Posterior cingulate gyrus (tissue), 11 donors: ENCODE measurements at places on chromosomes 4 and X.
A peak's percentile ranks its signal among the peaks of the same experiment; 100 is the strongest.

- DNase-seq, result no peak
Observed at GRCh38 chr4:105633241-105633640, 75.2 kb downstream of the INTS12 start.

DNA sequence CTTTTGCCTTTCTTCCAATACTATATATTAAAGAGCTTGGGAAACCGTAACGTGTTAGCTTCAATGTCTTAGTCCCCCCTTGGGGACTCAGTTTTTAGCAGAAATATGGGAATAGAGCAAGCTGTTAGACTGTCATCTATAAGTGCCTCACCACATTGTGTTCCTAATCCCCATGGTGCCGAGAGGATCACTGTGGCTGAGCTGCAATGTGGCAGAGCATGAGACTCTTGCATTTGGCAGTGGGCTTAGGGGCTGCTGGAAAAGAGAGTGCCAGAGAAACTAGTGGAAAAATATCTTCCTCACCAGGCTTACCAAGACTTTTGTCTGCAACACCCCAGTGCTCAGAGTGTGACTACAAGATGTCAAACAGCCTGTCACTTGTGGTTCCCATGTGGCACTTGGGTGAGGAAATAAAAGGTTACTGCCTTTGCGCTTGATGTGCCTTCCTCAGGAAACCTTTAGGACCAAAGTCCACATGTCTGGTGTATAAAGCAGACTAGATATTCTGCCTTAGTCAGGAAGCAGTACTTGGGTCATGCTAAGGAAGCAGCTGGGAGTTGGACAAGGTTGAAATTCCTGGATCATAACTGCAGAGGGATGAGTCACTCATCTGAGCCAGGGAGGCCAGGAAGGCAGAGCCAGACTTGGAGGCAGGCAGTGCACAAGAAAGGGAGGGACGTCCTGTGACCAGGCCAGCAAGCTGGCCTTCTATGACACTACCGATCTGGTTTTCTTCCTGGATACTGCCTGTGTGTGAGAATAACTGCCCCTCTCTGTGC is 9.7 kb upstream of the MAGEA4 start:
- no peak for DNase-seq

GRCh38 chr4:26748811-26749210 is 111.8 kb upstream of the STIM2 start:
- no peak for DNase-seq

DNA sequence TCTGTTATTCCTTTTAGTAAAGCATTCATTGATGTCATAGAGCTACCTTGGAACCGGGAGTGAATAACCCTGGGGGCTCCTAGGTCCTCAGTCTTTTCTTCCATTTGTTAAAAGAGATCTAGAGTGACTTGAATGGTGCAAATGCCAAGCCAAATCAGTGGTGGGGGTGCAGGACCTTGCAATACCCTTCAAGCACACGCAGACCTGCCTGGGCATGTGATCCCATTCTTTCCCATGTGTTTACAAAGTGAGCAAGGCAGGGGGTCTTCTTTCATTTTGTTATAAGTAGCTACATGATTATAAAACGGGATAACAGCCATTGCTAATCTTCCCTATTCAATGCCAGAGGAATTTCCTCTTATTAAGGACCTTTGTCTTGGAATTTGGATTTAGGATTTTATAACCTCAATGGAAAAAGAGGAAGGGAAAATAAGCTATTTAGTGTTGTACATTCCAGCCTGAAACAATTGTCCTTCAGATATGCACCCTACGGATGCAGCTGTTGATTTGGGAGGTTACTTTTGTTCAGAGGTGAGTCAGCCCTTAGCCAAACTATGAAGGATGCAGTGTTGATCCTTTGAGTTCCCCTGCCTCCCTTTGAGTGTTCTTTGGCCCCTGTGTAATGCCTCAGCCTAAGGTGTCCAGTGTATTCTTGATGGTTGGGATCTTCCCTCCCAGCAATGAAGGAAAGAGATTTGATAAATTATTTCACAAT is 623.8 kb upstream of the HTR2C start:
- DNase-seq, result no peak

DNA sequence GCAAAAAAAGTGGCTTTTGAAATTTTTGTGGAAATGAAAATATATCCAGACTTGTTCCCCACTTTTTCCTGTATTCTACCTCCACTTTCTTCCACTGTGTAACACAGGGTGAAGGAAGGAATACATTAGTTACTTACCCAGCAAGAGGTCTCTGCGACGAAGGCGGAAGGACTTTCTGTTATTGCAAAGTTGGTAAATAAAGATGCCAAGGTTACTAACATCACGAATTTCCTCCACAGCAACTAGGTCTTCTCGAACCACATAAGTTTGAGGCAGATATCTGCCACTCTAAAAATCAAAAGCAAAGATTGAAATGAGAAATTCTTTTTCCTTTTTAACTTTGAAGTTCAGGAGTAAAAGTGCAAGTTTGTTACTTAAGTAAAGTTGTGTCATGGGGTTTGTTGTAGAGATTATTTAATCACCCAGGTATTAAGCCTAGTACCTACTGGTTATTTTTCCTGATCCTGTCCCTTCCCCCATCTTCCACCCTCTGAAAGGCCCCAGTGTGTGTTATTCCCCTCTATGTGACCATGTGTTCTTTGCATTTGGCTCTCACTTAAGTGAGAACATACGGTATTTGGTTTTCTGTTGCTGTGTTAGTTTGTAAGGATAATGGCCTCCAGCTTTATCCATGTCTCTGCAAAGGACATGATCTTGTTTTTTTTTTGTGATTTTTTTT is 5.8 kb downstream of the ITM2A start:
- DNase-seq, result no peak

- no peak for DNase-seq
Observed at GRCh38 chr4:168071304-168071703, 21.0 kb upstream of the ANXA10 start.

DNA sequence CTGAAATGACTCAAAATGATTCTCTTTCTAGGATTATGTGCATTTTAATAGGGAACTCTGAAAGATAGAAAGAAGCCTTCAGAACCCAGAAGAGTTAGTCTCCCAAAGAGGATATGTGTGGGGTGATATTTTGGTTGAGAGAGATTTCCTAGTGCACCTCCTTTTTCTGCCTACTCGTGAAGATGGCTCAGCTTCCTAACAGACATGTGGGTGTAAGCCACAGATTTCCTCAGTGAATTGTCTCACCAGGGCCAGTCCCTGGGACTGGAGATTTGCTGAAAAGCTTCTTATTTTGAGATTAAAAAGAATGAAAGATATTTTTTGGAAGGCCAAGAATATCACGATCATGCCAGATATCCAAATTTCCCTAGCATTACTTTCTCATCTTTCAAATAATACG is 42.8 kb downstream of the MAGEB17 start:
- no peak for DNase-seq

DNA sequence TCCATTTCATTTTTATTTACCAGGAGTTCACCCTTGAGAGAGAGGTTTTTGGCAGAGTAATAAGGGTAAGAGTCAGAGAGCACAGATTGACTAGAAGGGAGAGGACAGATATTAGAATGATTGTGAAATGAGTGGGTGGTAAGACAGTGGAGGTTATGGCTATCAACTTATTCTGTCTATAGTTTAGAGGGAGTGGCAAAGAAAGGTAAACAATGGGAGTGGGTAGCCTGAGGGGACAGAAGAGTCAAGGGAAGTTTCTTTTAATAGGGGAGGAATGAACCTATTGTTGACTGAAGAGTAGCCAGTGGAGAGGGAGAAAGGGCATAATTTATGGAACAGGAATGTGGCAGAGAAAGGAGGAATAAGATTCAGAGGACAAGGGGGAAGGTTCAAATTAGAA is 186.5 kb upstream of the NRK start:
- no peak for DNase-seq

GRCh38 chr4:87066403-87067123 is 131.8 kb downstream of the AFF1 start:
- no peak for DNase-seq

GRCh38 chrX:107206697-107207065 is 270 bp downstream of the DNAAF6 start:
- DNase-seq, result no peak

- no peak for DNase-seq
Observed at GRCh38 chr4:98672583-98673287, 14.3 kb upstream of the TSPAN5 start.

DNA sequence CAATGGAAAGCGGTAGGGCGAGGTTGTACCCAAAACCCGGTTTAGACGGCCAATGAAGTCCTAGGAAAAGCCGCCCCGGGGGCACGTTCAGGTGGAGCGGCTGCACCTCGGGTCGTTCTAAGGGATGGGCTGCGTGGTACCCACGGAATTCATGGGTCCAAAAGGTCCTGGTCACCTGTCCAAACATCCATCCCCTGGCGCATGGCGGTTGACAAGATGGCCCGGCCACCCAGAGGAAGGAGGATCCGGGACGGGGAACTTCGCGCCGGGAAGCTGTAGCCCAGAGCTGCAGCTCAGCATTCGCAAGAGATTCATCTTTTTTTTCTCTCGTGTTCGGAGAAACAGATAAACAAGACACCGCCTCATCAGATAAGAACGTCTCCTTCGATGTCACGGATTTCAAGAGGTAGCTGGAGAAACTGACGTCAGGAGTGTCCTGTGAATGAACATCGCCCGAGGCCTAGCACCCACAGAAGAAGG is 10.9 kb downstream of the PITX2 start:
- DNase-seq, result no peak

DNA sequence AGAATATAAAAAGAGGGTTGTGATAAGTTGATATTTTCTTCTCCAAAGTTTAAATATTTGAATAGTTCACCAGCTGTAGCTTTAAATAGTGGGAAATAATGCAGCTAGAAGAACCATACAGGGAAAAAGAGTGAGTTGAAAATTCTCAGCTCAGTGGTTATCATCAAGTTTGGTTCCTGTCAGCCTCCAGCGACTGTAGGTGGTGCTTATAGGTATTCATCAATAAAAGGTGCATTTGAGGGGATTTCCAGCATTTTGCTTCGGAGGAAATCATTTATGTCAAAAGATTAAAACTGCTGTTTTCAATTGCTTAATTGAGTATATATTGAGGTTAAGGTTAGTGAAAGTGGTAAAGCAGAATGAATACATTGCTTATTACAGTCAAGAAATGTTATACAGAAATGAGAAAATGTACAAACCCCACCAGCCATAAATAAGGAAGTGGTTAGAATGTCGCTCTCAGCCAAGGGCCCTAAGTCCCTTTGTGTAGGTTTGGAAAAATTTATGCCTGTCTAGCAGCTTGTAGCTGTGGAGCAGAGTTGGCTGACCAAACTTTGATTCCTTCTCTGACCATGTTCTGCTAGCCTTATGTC is 532.9 kb upstream of the FTHL17 start:
- no peak for DNase-seq

- DNase-seq, result no peak
Observed at GRCh38 chr4:122015203-122015602, 63.3 kb upstream of the TRPC3 start.

GRCh38 chrX:135740681-135741149 is 27.3 kb downstream of the CT45A1 start:
- DNase-seq, result peak; percentile 20

DNA sequence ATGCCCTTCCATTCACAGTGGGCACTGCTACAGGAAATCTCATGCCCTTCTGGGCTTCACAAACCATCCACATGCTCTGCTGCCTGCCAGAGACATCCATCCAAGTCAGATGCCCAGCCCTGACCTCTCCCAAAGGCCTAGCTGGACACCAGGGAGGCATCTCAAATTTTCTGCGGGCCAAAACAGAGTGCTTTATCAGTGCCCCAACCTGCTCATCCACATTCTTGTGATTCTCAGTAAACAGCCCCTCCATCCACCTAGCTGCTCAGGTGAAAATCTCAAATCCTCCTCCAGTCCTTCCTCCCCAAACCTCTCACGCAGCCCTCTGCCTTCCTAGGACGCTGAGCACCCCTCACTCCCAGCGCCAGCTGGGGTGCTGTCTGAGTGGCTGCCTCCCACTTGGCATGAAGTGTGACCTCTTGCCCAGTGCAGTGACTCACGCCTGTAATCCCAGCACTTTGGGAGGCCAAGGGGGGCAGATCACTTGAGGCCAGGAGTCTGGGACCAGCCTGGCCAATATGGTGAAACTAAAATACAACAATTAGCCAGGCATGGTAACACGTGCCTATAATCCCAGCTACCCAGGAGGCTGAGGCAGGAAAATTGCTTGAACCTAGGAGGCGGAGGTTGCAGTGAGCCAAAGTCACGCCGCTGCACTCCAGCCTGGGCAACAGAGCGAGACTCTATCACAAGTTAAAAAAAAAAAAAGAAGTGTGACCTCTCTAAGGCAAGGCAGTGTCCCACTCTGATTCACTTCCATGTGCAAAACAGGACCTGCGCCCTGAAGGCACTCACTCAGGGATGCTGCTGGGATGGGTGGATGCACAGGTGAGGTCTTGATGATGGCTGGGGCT is 1.7 kb upstream of the AFAP1 start:
- DNase-seq, result no peak

DNA sequence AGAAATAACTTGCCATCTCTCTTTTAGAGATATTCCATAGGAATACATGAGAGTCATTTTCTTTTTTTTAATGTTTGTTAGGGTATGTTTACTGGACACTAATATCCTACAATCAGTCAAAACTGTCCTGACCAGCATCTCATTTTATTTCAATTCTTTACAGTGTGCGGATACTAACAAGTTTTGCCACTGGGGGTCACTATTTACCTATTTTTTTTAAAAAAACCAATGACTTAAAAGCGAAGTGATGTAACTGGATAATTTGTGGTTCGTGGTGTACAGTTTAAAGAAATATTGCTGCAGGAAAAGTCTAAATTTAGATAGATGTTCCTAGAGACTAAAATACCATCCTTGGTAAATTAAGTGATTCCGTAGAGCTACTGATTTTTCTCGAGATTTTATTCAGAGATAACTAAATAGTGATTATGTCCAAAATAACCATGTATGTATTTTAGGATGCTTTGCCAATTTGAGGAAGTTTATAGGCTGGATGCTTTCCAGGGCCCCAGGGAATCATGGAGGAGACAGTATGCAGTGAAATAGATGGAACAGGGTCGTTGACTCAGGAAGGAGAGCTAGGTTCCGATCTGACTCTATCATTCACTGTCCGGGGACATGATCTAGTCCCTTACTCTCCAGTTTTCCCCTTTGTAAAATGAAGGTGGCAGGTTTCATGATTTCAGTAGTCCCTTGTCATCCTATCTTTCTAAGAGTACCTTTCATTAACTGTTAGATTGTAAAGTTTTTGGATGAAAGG is 34.0 kb upstream of the GNPDA2 start:
- no peak for DNase-seq

DNA sequence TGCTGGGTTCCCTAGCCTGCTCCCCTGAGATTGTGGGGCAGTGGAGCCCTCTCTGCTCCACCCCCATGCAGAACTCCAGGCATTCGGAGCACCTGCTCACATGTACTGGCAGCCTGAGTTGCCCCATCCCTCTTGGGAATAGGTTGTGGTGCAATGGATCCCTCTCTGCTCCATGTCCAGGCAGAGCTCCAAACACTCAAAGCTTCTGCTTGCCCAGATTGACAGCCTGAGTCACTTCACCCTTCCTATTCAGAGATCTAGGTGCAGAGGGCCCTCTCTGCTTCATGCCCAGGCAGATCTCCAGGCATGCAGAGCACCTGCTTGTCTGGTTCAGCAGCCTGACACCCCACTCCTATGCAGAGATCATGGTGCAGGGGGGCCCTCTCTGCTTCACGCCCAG is 18.6 kb upstream of the TEX13B start:
- DNase-seq, result no peak

- DNase-seq, result no peak
Observed at GRCh38 chr4:185552254-185552653, 16.9 kb upstream of the PDLIM3 start.

GRCh38 chr4:76090241-76090691 is 15.8 kb downstream of the ART3 start:
- no peak for DNase-seq
